ENCODE measurements at places on chromosomes 4 and X.
A peak's percentile ranks its signal among the peaks of the same experiment; 100 is the strongest.

DNA sequence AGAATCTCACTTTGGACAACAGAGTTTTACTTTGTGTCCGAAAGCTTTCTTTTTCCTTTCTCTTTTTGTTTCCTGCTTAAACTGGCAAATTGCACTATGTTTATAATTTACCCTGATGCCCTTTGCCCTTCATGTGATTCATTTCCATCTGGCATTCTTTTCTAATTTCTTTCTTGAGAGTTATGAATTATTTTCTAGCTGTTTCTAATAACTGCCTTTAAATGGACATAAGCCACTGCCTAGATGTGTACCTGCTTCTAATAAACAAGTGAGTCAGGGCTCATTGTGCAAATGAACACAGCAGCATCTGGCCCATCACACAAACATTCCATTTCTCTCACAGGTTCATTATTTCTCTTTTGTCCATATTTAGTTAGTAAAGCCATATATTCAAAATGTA is 242.3 kb upstream of the GPRIN3 start:
- no peak for DNase-seq

GRCh38 chr4:2867758-2868491 is 24.3 kb downstream of the ADD1 start:
- DNase-seq: peak; percentile 49

DNA sequence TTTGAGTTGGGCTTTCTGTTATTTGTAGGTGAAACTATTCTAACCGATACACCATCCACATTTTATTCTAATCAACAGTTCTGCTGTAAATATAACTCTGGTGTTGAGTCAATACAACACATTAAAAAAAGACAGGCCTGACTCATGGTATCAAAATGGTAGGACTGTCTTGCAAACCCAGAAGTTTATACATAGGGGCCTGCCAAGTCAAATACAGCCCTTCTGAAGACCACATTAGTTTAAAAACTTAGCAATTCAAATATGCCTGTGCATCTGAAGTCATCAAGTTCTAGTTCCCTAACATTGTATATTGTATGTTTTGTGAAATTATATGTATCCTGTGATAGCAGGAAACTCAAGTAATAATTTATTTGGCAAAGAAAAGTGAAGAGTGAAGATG is 24.4 kb upstream of the PDE5A start:
- no peak for DNase-seq

DNA sequence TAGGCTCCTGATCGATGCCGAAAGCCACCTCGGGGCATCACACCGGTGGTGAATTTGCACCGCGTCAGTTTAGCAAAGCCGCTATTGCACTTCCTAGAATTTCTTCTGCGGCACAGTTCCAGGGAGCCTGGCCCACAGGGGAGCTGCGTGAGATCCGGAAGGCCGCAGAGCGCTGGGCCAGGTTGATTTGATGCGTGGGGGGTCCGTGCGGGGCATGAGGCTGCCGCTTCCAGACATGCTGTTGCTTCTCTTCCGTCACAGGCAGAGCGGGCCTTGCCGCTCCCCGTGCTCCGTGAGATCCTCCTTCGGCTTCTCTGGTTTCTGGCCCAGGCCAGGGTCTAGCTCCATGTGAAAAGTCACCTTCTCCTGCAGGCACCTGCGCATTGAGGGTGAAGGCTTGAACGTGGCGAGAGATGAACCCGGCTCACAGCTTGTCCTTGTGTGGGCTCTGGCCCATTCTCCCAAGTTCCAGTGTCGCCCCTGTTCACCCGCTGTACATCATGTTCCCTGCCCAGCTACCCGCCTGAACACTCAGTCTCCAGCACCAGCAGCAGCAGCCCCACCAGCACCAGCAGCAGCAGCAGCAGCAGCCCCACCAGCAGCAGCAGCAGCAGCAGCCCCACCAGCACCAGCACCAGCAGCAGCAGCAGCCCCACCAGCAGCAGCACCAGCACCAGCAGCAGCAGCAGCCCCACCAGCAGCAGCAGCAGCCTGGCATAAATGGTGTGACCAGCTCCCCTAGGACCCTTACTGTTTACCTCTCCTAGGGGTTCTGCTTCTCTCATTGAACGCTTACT is 131.2 kb downstream of the TRIML1 start:
- no peak for DNase-seq

DNA sequence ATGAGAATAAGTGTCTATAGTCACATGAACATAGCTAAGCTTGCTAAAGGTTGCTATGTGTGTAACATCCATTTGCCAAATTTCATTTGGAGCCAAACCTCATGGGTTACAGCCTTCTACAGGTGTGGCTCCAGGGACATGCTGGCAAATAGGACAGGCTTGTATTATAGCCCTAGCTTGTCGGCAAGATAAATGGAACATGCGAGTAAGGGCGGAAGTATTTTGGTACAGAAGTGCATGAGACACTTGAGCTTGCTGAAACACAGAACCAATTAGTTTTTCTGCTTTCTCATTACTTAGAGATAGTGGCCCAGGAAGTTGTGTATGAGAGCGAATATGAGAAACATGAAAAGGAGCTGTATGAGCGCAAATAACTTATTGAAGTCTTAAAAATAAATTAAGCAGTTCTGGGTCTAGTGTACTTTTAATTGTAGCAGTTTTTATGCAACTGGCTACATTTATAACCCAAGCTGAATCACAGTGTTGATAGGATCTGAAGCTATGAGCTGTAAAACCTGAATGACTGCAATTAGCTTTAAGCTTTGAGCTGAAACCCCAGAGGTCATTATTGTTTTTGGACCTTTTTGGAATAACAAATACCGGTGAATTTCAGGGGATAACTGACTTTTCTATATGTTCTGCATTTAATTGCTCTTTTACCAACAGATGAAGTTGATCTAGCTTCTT is 64.6 kb downstream of the KDM5C start:
- no peak for DNase-seq

- peak; percentile 83 for DNase-seq
Measured at GRCh38 chr4:83320548-83320947, 14.1 kb downstream of the HPSE start.

DNA sequence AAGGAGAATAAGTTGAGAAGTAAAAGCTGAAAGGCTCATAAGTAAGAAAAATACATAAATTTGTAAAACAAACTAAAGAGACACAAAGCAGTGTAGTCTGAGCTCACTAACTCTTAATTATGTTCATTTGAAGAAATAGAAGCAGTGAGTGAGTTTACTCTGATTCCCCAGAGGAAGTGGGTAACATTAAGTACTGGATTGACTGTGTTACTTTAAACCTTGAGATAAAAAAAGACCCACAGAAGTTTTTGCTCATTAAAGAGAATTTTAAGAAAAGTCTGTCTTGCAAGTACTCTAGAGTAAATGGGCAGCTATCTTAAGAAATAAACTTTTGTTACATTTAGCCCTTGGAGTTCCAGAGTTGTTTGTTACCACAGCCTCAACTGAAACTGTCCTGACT is 2466.9 kb downstream of the PCDH7 start:
- DNase-seq: no peak

DNA sequence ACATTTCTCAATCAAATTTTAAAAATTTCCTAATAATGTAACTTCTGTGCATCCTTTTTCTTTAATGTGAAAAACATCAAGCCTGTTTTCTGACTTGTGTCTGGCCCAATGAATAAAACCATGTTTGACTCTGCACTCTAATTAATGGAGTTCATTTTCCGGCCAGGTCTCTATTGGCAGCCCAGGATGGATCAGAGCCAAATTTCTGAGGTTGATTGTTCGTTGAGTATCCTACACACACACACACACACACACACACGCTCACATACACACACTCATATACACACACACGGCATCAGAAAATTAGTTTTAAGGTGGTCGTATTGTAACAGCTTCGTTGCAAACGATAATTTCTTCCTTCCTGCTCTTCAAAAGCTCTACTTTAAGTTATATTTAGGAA is 28.9 kb upstream of the TLL1 start:
- no peak for DNase-seq

- no peak for DNase-seq
Measured at GRCh38 chr4:15894921-15895916, 43.3 kb downstream of the FGFBP1 start.

- peak; percentile 76 for DNase-seq
Measured at GRCh38 chr4:82293304-82293703, 80.5 kb downstream of the HNRNPD start.

DNA sequence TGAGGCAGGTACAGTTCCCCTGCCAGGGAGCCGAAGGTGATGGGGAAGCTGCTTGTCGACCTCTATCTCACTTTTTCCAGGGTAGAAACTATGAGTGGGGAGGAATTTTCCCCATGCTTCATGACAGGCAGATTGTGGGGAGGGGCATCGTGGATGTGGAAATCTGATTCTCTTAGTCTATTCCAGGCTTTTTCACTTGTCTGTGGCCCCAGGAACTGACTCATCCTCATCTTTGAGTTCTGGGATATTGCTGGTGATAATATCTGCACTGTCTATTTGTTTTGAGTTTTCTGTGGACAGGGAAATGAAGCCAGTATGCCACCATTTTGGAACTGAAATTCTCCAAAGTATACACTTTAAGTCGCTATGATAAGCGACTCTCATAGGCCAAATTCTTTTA is 7.6 kb upstream of the TLR2 start:
- DNase-seq: no peak

- DNase-seq: no peak
Measured at GRCh38 chrX:31714797-31715196, 643.0 kb upstream of the FTHL17 start.

GRCh38 chr4:86356425-86357210 is 3.2 kb downstream of the MAPK10 start:
- DNase-seq: no peak

- DNase-seq: no peak
Measured at GRCh38 chr4:105189855-105190650, 43.4 kb downstream of the TET2 start.

GRCh38 chrX:4787971-4788370 is 1074.5 kb upstream of the PRKX start:
- no peak for DNase-seq

GRCh38 chrX:49977319-49978090 is 55.1 kb downstream of the CLCN5 start:
- no peak for DNase-seq

GRCh38 chr4:180542445-180543100 is 1700.6 kb upstream of the TENM3 start:
- no peak for DNase-seq

DNA sequence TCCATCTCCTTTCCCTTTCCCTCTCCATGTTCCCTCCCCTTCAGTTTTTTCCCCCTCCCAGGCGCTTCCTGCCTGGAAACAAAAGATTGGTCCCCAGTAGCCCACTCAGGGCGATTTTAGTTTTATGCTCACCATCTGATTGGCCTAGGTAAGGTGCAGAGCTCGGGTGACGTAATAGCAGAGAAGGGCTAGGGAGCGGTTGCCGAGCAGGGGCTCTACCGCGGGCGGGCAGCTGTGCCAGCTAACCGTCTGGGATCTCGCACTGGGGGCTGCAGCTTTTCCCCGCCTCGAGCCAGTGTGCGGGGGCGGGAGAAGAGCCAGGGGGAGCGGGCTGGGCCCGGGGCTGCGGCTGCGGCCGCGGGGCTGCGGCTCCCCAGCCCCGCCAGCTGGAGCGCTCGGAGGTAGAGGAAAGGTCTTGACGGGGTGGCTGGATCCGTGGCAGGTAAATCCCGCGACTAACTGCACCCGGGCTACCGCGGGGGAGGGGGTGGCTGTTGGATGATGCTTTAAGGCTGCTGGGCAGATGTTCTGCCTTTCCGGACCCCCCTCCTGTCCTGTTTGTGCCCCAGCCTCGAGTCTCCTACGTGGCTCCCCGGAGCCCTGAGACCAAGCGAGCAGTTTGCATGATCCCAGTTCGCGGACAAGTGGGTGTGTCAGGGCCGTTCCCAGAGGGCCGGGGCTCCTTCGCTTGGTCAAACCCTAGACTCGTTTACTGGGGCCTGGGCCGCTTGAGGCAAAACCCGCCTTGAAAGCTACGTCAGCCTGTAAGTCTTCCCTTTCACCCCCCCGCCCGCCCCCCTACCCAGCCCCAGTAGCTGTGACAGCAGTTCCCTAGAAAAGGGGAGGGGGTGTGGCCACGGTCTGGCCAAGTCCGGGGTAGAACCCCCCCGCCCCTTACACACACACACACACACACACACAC is at the start of gene PAK3:
TSS of gene PAK3 (plus strand) at position 218 of the 922 bp plus-strand sequence. CDS start 26,913 bp downstream, outside the sequence.
- DNase-seq: peak; percentile 19

DNA sequence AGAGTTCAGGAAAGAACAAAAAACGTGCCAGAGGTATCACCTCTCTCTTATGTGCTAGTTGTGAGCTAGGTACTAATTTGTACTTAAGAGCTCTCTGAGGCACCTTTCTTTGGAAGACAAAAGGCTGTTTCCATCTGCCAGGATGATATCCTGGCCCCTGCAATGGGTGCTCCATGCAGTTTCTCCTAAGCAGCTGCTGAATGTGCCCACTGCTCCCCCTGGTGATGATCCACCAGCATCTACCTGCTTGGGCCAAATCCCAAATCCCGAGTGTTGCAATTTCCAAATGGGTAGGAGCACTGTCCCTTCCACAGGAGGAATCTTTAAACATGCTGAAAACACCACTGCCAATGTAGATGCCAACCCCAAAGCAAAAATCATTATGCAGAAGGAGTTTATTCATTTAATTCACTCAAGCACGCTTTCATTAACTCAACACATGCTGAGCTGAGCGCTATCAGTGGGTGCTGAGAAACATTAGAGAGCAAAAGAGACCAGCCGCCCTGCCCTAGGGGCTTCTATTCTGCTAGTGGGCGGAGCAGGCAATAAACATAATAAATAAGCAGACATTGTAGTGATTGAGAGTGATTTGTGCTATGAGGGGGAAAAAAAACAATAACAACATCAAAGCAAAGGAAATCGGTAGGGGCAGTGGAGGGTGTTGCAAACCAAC is 69.6 kb upstream of the C4orf50 start:
- peak; percentile 14 for DNase-seq

DNA sequence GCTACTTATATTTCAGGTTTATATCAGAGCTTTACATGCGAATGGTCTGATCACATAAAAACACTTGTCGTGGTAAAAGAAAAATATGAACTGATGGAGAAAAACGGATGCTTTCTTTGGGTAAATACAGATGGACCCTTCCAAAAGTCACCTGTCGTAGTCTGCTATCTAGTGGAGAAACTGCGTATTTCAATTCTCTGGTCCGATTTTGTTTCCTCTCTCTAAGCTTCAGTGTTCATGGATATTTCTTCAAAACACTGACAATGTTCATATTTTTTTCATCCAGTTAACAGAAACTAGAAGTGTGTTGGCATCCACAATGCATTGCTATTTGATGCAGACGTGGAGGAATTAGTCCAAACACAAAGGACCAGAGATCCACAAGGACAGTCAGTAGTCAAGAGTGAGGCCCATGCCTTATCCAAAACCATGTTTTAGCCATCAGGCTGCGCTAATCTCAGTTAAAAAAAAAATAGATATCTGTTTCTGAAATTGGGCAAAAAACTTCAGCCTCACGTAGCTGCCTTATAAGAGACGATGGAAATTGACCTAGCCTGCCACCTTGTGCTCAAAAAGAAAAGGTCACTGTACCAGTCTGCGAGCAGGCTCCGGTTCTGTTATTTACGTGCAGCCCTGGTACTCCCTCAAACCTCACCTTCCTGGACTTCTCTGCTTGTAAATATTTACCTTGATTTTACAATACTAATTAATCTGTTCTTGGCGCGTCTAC is 16.0 kb downstream of the MEPE start:
- DNase-seq: peak; percentile 75

DNA sequence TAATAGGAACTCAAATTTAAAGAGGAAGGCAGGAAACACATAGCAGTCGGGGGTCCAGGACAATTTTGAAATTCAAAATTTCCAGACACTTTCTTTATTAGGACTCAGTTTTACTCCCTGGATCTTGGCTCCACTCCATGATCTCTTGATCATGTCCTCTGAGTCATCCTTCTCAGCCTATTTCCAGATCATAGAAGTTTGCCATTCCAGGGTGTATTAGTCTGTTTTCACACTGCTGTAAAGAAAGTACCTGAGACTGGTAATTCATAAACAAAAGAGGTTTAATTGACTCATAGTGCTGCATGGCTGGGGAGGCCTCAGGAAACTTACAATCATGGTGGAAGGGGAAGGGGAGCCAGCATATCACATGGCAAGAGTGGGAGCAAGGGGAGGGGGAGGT is 564.7 kb upstream of the ACTRT1 start:
- no peak for DNase-seq
